ENCODE measurements at places on chromosomes 1 and 21.

DNA sequence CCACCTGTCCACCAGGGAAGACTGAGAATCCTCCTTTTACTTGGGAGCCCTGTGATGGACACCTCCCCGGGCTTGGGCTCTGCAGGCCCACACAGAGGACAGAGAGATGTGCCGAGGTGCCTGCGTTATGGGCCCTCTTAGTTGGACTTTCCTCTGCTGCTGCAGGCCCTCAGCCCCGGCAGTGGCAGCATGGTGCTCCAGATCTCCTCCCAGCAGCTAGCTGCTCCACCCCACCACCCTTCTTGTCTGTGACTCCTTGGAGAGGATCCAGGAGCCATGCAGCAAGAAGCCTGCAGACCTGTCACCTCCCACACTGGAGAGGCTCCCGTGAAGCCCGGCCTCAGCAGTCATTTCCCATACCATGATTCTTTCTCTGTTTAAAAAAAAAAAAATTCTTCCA lies 27.4 kb downstream of the PHGDH start:
- no peak for DNase-seq

DNA sequence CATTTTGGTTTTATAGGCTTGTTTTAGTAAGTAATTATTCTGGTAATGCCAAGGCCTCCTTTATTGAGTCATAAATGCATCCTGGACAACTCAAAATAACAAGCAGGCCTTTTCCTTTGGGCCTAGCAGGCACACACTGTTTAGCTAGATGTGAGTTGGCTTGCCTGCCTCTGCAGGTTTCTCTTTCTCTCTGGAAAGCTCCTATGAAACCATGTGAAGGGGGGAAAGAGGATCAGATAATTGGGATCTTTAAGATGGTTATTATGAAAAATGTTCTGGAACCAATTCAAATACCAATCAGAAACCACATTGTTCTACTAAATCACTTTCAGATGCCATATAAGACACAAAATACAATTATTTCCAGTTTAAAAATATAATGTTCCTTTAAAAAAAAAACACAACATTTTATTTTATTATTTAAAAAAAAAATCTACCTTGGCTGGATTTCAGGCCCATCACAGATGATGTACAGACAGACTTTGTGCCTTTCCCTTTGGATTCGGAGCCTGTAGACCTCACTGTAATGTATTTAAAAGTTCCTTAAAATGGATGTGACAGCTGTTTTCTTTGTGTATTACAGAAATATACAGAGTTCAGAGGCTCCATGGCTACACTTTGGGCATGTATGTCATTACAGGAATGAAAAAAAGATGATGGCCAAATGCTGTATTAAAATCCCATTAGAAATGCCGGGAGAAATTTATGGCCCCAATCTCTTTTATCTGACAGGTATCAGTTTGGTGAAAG lies 80.2 kb downstream of the NTMT2 start:
- no peak for DNase-seq

GRCh38 chr1:57250021-57250420 lies 173.8 kb downstream of the DAB1 start:
- no peak for DNase-seq

DNA sequence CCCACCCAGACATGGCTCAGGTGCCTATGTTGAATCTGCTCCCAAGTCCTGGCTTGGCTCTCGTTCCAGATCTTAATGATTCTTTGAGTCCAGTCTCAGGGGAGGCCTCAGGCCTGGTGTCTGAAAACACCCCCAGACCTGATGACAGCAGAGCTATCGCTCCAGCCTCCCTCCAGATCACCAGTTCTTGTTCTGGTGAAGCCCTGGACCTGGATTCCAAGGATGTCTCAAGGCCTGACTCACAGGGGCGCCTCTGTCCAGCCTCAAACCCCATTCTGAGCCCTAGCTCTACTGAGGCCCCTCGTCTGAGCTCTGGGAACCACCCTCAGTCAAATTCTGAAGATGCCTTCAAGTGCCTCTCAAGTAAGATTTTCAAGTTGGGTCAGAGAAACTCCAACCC lies 11.4 kb downstream of the MROH7 start:
- no peak for DNase-seq

- DNase-seq: no peak
These were observed 130.1 kb upstream of the MAP1LC3C start for GRCh38 chr1:242128951-242129502.

DNA sequence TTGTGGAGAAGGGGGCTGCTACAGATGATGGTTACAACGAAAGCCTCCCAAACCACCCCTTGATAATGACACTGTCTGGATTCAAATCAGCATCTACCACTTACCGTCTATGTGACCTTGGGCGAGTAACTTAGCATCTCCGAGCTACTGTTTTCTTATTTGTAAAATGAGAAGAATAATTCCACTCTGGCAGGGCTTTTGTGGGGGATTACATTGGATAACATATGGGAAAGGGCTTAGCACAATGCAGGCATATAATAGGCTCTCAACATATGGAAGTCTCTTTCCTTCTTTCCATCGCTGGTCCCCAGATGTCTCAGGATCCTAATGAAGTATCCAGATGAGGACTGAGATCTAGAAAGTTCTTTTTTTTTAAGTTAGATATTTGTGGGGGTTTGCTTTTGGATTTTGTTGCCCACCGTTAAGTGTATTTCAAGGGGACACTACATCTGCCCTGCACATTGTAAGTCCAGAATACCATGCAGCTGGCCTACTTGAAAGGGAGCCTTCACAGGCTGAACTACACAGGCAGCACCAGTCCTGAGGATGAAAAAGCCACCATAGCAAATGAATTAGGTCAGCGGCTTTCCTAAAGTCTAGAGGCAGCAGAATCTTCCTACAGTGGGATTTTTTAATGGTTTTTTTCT lies 172.2 kb upstream of the IRF2BP2 start:
- DNase-seq: no peak

DNA sequence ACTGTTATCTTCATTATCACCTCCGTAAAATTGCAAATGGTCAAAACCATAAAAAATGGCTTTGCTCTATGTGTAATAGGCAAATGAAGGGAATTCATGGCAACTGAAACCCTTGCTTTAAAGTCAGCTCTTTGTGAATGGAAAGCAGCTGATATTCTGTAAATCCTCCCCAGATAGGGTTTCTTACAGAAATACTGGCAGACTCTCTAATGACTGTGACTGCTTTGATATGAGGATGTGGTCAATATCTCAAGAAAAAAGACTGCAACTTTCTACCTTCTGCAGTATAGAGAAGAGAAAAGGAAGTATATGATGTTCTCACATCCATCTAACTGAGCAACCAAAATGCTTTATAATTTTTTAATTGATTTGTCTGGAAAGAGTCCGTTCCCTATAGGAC lies 193.1 kb downstream of the ST6GALNAC3 start:
- DNase-seq: no peak

DNA sequence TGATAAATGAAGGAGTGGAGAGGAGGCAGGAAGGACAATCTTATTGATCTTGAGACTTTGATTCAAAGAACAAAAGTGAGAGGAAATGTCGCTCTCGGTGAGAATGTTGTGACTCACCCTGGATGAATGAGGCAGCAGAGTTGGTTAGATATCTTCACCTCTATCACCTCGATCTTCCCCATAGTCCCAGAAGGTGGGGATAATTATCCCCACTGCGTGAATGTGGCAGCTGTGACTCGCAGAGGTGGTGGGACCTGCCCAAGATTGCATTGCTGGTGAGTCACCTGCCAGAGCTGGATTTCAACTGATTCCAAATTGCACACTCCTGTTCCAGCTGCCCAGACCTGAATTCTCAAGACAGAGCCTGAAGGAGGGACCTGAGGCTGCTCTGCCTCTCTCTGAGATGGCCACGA lies 105.0 kb downstream of the MATN1 start:
- no peak for DNase-seq

DNA sequence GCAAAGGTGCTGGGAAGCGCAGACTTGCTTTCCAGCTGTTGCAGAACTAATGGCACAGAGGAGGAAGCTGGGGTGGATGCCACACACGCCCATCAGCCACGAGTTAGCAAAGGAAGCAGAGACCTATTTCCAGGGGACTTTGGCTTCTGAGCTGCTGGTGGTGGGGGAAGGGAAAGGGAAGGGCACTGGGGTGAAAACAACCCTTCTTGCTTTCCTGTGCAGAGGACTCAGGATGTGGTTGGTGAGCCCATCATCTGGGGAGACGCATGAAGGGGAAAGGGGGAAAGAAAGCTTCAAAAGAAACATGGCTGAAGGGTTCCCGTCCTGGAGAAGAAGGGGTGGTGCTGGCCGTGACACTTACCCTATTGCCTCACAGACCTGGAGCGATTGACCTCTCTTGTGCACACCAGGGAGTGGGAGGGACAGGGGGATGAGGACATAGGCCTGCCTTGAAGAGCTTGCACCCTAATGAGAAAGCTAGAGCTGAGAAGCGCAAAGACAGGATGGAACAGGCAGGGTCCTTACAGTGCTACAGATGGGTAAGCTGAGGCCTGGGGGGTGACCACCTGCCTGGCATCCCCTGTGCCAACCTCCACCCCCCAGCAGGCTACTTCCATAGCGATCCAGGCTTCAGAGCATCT lies 140.8 kb upstream of the RAB4A start:
- DNase-seq: no peak

- DNase-seq: no peak
These were observed 49.7 kb upstream of the GFI1 start for GRCh38 chr1:92536211-92536979.

DNA sequence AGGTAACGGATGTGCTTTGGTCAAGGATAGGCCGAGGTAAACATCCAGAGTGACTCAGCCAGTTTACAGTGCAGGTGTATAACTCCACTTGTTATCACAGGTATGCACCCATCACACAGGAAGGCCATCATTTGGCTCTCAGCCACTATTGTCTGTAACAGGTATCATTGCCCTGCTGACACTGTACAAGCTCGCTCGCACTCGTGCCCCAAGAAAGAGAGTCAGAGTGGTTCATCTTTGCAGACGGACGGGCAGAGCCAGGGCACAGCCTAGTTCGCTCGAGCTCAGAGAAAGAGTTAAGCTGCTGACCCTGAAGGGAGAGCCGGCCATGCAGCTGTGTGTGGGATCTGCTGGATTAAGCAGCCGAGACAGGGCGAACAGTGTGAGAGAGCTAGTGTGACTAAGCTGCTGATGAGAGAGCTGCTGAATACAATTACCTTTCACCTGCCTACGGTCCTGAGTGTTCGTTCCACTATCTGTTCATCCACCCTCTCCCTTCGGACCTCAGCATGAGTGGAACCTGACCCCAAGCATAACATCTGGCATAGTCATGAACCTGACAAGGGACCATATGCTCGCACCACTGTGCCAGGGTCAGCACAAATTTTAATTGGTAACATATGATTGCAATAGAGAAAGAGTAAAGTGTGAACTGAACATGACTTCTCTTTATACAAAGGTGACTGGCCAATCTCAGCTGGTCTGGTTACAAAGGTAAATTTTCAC lies 27.0 kb upstream of the LYPD8 start:
- DNase-seq: no peak

- no peak for DNase-seq
These were observed 666.4 kb downstream of the KCNT2 start for GRCh38 chr1:195941795-195942194.

DNA sequence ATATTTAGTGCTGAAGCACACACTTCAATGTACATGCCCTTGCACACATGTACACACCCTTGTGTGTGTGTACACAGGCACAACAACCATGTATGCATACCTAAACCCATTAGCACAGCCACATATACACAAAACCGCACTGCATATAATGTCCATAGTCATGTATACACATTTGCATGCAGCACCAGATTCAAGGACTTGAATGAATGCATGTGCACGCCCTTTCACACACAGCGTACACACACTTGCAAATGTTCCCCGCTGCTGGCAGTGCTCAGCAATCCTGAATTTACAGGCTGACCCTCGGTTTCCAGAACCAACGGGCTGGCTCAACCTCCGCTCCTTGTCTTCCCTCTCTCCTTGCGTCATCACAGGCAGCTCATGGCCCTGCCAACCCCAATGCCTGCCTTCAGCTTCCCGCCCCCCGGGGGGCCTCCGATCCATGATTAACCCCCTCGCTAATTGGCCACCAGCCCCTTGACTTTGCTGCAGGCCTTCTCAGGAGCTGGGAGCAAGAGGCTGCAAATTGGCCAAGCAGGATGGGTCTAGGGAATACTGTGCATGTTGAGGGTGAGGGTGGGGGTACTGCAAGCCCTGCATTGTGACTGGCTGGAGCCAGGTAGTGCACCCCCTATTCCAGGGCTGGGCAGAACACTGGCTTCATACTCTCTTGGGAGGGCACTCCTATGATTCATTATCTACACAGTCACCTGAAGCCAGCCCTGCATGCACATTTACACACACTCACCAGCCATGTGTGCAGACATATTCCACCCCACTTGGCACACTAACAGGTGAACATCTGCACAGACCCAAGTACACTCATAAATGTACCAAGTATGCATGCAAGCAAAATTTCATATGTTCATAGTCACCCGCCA lies 7.9 kb downstream of the GPR3 start:
- no peak for DNase-seq

DNA sequence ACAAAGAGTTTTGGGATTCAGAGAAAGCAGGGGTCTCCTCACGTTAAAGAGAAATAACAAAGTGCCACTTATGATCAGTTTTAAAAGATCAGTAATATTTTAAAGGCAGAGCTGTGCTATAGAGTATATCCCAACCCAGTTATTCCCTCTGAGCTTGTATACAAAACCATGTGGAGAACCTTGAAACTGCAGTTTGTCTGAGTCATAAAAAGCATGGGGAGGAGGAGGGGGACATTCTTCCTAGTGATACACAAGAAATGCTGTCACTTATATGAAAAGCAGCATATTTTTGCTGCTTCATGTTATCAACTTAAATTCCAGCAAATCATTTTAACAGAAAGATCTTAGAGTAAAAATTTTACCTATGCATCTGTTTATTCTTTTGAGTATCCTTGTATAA lies 244.5 kb downstream of the GPR52 start:
- no peak for DNase-seq

DNA sequence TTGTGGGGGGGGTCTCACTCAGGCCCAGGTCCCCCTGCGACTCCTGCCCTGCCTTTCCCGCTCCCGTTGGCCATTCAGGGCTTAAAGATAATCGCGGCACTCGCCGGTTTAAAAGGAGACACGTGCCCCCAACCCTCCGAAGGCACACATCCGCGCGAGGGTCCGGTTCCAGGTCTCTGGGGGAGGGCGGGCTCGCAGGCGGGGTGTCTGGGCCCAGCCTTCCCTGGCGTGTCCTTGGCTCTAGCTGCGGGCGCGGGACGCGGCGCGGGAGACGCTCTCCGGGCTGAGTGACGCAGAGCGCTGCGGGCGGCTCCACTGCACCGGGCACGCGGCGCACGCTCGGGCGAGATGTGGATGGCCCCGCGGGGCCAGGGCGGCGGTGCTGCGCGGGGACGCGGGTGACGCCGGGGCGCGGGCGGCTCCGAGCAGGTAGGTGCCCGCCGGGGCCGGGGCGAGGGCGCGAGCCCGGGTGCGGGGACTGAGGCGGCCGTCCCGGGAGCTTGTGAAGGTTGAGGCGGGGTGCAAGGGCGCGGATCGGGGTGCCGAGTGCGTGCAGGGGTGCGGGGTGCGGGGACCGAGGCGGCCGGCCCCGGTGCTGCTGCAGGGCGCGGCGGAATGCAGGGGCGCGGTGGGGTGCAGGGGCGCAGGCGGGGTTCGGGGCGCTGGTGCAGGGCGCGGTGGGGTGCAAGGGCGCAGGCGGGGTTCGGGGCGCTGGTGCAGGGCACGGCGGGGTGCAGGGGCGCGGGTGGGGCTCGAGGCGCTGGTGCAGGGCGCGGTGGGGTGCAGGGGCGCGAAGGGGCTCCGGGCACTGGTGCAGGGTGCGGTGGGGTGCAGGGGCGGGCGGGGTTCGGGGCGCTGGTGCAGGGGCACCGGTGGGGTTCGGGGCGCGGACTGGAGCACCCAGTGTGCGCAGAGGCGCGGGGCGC lies 3.3 kb upstream of the TRPM2 start:
- no peak for DNase-seq

All from activated CD8-positive, alpha-beta memory T cell treated with anti-CD3 and anti-CD28 coated beads for 48 hours (primary cell).